Occipital lobe (tissue), 3 donors: ENCODE measurements at places on chromosomes 16 and 17. TPM values are rescaled to one million over a fixed set of nuclear protein-coding genes. Genes with fewer than 3 reads are reported as not detected.

- DNase-seq, result no peak
Observed at GRCh38 chr17:78974635-78975591, 4.8 kb downstream of the LGALS3BP start.

GRCh38 chr17:7289256-7290032, 5.0 kb downstream of the YBX2 start:
- no peak for DNase-seq

- no peak for DNase-seq
Observed at GRCh38 chr17:37605813-37606505, 3.3 kb downstream of the SYNRG start.

Gene NRN1L
- not detected for total RNA-seq

Gene CES2
- 24.6 TPM for total RNA-seq

DNA sequence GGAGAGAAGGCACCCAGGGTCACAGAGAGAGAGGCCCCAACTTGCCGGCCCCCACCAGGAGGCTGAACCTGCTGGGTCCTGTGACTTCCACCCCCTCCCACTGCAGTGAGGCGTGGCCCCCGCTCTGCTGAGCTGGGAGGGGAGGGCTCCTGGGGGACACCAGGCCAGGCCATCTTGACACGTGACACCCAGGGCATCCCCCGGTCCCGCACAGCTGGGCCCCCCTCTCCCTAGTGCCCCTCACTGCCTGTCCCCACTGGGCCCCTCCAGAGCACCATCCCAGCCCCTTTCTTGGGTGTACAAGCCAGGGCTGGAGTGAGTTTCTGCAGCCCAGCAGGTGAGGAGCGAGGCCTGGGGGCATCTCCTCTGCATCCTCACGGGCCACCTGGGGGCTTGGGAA, 12.4 kb downstream of the UBALD1 start:
- DNase-seq, result no peak

Gene KRT33B
- not detected for total RNA-seq

Gene CRYBA1
- total RNA-seq, result not detected

Gene RAC3
- 76.0 TPM for total RNA-seq

- DNase-seq, result peak; percentile 53
Observed at GRCh38 chr16:57091975-57092785, at the start of gene CPNE2. TSS of gene CPNE2 (plus strand) at chr16:57092583. CDS start at chr16:57110743, 18,160 bp downstream.

GRCh38 chr17:48565022-48565554, 13.1 kb downstream of the HOXB4 start:
- no peak for DNase-seq

GRCh38 chr16:9061358-9061813, 30.1 kb upstream of the HAPSTR1 start:
- DNase-seq, result peak; percentile 12

DNA sequence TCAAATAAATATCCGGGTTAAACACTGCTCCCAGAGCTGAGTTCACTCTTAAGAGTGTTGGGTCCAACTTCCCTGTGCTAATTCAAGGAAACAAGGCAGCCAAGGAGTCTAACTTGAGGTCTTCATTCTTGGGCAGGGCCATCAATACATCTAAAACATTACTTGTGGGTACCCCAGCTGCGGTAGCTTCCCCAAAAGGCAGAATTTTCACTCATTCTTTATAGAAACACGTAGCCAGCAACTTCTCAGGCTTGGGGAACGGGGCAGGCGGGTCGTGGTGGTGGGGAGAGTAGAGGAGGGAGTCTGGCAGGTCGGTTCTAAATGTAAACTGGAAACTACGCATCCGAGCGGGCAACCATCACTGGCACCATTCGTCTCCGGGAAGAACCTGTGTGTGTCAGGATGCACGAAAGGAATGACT, 666 bp upstream of the METTL9 start:
- no peak for DNase-seq
